Skin of body (tissue), 3 donors: ENCODE measurements at places on chromosomes 1 and 21. TPM values are rescaled to one million over a fixed set of nuclear protein-coding genes. Genes with fewer than 3 reads are reported as not detected.

UBE2U gene
- total RNA-seq = not detected

LCE1B gene
- 1.9 TPM for total RNA-seq

DNA sequence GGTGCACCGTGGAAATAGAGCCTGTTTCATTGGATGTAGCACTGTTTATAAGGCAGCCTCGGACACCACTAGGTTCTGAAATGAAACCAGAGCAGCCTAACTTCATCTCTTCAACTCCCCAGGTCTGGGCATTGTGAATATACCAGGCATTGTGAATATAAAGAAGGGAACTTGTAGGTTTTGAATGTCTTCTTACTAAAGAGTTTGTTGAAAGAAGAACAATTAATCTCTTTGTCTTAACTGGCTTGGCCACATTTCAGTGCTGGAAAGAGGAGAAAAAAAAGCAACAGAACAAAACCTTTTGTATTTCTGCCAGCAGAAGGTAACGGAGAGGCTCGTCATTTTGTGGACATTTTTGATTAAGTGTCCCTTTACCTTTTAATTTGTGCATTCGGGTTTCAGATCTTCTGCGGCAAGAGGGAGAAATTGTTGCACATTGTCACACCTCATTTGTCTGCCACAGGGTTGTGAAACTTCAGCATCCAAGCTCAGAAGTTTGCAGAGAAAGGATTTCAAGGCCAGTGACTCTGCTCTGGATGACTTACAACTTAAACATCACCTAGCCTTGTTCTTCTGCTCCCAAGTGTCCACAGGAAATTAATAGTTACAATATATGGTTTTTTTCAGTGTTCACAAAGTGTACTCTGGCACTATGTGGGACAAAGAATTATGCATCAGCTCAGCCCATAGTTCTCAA, 158.3 kb downstream of the KAZN start:
- no peak for DNase-seq

DNA sequence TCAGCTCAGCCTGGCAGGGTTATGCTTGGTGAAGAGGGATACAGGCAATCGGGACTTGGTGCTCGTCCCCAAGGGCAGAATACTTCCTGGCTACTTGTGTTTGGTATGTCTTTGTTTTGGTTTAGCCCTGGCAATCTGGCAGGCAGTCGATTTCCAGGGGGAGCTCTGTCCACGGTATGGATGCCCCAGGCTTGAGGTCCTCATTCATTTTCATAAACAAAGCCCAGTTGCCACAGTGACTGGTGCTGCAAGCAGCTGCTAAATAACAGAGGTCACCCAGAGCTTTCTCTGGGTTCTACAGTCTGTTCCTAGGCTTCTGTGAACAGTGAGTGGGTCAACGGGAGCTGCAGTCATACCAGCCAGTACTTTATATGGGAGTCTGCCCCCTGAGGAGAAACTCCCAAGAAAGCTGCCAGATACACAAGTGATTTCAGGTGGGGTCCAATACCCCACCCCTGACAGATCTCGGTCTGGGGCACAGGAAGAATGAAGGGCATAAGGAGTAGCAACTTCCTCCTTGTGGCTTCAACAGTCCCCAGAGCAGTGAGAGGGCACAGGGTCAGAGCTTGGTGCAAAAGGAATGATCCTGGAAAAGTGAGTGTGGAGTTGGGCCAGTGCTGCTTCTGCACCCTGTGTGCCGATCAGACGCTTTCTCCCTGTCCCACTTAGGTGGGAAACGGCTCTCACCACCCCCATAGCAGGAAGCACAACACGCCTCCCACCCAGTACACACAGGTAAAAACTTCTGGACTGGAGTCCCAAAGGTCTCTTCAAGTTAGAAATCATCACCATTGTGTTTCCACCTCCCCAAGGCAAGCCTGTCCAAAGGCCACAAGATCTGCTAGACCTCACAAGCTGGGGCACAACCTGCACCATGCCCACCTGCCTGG, 55.5 kb downstream of the TGFBR3 start:
- DNase-seq = peak; percentile 52

DNA sequence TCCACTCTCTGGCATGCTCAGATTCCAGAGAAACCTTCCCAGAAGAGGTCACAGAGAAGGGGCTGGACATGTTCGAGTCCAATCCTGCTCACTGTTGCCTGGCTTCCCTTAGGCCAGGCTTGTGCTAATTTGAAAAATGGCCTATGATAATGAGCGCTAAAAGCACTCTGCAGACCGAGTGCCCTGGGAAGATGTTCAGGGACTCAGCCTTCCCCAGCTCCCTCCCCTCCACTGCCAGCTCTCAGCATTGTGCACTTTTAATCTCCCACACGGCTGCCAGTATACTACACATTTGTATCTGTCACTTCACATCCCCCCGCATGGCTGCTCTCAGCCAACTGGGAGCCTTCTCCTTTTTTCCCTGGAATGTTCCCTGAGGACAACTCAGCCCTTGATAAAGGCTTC, 24.1 kb downstream of the FAM163A start:
- DNase-seq = no peak

OR10Z1 gene
- not detected for total RNA-seq

DNA sequence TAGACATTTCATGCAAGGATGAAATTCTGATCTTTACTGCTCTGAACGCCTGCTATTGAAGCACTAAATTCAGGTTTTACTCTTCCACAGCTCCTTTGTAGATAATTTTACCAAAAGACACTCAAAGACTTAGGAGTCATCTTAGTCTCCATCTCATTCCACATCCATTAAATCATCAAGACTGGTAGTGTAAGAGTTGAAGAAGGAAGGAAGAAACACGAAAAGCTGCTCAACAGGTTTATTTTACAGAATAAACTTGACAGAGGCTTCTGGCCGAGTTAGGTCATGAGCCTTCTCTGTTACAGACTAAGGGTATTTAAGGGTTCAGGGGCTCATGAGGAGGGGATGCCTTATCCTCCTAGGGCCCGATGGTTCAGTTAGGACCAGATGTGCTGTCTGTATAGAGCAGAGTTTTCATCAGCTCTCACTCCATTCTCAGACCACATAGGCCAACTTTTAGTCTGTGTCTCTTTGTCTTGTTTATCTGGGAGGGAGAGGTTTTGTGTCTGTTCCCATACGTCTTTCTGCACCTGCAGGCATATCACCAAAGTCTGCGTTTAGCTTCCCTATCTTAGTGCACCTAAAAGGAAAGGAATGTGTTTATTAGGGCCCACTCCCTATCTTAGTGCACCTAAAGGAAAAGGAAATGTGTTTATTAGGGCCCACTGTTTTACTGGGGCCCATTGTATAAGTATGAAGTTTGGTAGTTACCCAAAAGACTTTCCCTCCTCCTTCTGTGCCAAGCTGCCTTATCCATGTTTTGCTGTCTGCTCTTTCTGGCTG, 57.4 kb upstream of the RGS18 start:
- DNase-seq = no peak

DNA sequence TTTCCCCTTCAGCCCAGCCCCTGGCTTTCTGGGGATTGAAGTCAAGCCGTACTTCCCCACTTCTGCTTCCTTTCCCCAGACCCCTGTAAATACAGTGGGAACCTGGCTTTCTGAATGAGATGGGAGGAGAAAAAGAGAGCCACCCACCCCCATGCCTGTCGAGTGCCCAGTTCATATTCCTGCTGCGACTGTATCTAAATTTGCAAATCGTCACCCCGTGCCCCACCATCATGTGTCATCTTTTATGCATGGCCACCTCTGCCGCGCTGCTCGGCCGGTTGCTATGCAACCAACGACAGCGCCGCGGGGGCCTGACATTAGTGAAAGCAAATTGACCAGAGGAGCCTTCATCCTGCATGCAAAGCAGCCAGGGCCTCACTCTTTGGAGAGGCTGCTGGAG, 143.0 kb downstream of the ELAVL4 start:
- no peak for DNase-seq

GRCh38 chr1:90724361-90724760, 7.3 kb upstream of the BARHL2 start:
- DNase-seq = no peak

DNA sequence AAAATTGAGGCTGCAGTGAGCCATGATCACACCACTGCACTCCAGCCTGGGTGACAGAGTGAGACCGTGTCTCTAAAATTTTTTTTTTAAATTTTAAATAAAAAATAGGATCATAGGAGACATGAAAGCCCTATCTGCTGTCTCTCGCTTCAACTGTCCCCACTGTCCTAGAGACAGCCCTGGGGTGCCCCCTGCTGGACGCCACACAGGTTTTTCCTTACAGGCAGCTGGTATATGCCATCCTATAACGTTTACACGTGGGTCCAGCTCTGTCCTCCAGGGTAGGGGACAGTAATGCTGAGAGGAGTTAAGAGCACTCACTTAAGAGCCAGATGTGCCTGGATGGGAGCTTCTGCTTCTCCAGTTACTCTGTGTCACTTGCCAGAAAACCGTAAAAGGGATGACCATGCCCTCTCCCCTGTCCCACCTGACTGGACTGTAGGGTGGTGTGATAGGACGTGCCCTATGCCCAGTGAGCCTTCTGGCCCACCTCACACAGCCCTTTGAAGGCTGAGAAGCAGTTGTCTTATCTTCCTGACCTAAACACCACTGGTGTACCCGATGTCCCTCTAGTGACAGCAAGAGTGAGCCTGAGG, 8.5 kb downstream of the FBXO2 start:
- DNase-seq = no peak

- no peak for DNase-seq
Measured at GRCh38 chr1:48920851-48921250, 144.2 kb upstream of the BEND5 start.

DNA sequence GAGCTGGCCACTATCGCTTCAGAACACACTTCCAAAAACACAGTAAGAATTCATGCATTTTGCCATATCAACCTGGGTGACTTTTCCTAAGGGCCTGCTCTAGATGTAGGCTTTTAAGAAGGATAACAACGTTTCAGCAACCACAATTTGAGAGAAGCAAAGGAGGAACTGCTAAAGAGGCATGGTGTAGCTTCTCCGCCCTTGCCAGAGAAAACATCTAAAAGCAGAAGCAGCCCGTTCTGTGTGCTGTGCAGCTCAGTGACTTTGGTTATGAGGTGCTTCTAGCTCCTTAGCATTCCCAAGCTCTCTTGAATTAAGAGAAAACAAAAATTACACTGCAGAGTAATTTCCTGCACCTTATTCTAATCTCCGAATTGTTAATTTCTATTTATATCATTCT, 2.7 kb downstream of the PER3 start:
- DNase-seq = no peak

CD5L gene
- total RNA-seq = 0.39 TPM

SDHC gene
- 28.4 TPM for total RNA-seq

GRCh38 chr1:29550119-29550841, 314.0 kb downstream of the PTPRU start:
- no peak for DNase-seq

- DNase-seq = no peak
Measured at GRCh38 chr1:65424573-65424889, 4.1 kb downstream of the LEPR start.

ADCY10 gene
- total RNA-seq = 0.20 TPM

DNA sequence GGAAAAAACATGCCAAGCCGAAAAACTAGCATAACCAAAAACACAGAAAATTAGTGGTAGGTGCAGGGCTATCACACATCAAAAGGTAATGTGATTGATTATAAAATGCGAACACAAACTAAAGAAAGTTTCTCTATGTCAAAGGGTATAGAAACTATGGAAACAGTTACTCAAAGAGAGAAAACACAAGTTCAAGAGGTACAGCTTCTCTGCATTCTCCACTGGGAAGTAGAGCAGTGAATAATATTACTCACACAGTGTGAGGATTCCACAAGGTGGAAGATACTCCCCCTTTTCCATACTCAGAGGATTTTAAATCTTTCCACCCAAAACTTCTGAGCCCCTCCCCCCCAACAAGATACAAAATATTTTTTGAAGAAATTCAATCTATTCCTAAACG, 18.6 kb downstream of the AKT3 start:
- DNase-seq = no peak

LMX1A gene
- 1.1 TPM for total RNA-seq

RGS13 gene
- 0.79 TPM for total RNA-seq
